Pericardium fibroblast (primary cell): ENCODE measurements at places on chromosomes 2 and 18. TPM values are rescaled to one million over a fixed set of nuclear protein-coding genes. Genes with fewer than 3 reads are reported as not detected.

Gene ZNG1B
- total RNA-seq = 7.7 and 19.6 TPM in 2 replicates

Gene HS1BP3
- 28.9 and 31.3 TPM in 2 replicates for total RNA-seq

Gene FZD7
- total RNA-seq = 10.3 and 17.1 TPM in 2 replicates

Gene ARHGAP28
- 20.3 and 24.1 TPM in 2 replicates for total RNA-seq

Gene GATA6
- total RNA-seq = 36.8 and 89.5 TPM in 2 replicates

Gene SEMA4C
- total RNA-seq = 26.8 and 28.2 TPM in 2 replicates

Gene CDCA7
- total RNA-seq = 1.8 and 2.6 TPM in 2 replicates

Gene REG1A
- not detected in 2 replicates for total RNA-seq

Gene MDH1B
- 0.43 and 0.93 TPM in 2 replicates for total RNA-seq

Gene C2orf15
- not detected in 2 replicates for total RNA-seq

Gene ANKRD23
- 1.4 and 2.7 TPM in 2 replicates for total RNA-seq

Gene NPHP1
- total RNA-seq = 1.6 and 1.9 TPM in 2 replicates

Gene SGO2
- total RNA-seq = 2.3 and 4.7 TPM in 2 replicates

Gene SATB2
- total RNA-seq = 1.2 and 3.1 TPM in 2 replicates

Gene CHST10
- total RNA-seq = 5.7 and 7.8 TPM in 2 replicates

Gene SCG2
- 0.47 TPM in 1 of 2 replicates, not detected in the other for total RNA-seq

Gene MOGAT1
- not detected in 2 replicates for total RNA-seq

Gene LYG2
- total RNA-seq = not detected in 2 replicates

Gene INHBB
- 0.09 and 1.6 TPM in 2 replicates for total RNA-seq

Gene NDC80
- 0.85 and 1.4 TPM in 2 replicates for total RNA-seq

Gene PTRHD1
- total RNA-seq = 74.7 and 97.1 TPM in 2 replicates

Gene CROCC2
- total RNA-seq = not detected in 2 replicates

Gene MLPH
- 11.7 and 23.2 TPM in 2 replicates for total RNA-seq
